ENCODE measurements at places on chromosomes 16 and 17.

DNA sequence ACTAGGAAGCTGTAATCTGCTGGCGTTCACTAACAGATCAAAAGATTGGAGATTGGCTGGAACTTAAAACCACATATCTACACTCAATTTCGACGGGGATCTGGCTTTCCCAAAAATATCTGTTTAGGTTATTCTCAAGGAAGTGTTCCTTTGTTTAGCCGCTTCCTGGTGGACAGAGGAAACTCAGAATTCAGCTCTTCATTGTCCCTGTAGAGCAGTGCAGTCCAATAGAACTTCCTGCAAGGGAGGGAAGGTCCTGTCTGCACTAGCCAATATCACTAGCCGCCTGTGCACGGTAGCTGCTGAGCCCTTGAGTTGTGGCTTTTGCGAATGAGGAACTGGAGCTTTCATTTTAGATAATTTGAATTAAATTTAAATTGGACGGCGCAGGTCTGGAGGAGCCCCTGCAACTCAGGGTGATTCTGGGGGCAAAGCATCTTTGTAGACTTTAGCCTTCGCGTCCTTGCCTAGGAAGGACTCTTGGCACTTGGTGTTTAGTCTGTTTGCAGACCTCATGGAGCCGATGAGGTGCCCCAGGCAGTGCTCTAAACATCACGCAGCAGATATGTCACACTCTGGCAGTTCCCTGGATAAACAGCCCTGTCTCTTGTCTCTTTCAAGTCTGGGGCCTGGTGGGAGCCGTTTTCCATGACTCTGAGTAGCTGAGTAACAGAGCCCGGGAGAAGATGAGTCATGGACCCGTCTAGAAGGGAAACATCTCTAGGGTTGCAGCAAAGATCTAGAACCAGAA, 122.2 kb downstream of the CCDC182 start:
- DNase-seq, result no peak

DNA sequence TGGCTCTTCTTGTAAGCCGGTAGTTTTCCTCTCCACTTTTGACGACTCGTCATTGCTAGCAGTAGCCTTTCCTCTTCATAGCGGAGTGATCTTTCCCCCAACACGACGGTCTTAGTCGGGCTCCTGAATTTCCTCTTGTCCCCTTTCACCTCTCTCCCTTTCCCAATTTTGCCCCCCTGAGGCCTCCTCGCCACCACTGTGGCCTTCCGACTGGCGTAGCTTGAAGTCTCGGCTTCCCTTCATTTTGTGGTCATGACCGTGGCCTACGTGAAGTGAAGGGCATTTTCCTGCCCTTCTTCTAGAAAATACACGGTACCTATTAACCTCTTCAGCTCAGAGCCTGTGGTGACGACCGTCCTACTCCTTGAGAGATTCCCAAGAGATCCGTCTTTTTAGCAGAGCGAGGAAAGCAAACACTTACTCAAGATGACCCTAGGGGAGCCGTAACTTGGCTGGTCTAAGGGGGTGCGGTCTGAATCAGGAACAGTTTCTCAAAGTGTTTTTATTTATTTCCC, 787 bp downstream of the PRKAR1A start:
- no peak for DNase-seq

DNA sequence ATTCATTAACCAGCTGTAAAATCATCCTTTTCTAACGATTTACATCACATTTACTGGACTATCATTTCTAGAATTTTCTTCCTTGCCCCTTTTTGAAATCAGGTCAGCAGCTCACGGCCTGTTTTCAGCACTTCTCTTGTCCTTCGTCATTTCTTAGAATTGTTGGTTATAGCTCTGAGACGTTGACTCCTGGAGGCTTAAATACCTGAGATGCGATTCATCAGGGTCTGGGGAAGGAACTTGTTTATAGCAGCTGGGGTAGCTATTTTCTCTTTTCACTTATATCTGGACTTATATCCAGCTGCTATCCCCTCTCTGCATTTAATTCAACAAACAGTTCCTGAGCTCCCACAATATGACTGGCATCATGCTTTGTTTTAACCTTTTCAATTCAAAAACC, 338.7 kb upstream of the TNRC6C start:
- no peak for DNase-seq

DNA sequence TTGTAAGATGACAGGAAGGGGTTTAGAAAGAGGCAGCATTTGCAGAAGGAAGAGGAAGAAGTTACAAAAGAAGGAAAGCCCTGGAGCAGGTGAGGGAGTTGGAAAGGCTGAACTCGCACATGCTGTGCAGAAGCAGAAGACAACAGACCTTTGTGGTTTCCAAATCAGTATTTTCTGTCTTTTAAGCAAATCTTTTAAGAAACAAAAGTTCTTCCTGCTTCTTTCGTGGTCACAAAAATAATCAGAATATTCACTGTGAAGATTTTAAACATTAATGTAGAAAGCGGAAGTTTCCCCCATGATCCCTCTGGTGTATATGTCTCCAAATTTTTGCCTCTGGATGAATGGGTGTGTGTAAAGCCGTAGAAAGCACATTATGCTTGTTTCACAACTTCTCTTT, 25.8 kb downstream of the ZNRF1 start:
- DNase-seq, result no peak

GRCh38 chr17:70863436-70864248, 694.3 kb downstream of the KCNJ2 start:
- DNase-seq, result no peak

DNA sequence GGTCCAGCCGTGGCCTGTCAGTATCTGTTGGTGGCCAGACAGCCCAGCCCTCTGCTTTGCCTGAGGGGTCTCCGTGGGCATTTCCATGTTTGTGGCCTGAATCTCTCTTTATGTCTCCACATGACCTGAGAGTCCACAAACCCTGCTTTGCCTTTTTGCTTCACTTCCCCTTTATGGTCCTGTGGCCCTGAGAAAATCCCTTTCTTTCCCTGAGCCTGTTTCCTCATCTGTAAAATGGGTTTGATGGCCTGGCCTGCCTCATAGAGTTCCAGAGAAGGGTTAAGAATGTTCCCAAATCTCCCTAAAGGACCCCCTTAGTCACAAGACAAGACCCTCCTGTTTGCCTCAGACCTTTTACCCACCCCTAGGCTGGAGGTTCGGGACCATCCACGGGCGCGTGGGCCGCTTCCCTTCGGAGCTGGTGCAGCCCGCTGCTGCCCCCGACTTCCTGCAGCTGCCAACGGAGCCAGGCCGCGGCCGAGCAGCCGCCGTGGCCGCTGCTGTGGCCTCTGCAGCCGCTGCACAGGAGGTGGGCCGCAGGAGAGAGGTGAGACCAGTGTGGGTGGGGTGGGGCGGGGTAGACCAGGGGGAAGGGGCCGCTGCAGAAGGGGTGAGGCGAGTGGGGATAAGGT, 26.2 kb upstream of the ALKBH5 start:
- DNase-seq, result no peak

DNA sequence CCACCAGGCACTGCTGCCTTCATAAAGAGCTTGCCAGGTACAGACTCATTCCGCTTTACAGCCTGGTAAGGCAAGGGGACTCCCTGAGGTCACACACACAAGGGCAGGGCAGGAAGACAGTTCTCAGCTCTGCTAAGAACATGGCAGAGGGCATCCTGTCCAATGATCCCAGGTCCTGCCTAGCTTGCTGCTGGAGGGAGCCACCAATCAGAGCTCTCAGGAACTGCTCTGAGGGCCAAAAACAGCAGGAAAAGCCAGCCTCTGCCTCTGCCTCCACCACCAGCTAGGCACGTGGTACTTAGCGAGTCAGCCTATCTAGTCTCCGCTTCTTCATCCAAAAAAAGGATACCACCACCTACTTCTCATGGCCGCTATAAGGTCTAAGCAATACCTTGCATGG, 66.1 kb downstream of the GTF3C1 start:
- no peak for DNase-seq

GRCh38 chr17:57858838-57859237, 9.0 kb upstream of the MRPS23 start:
- no peak for DNase-seq

- no peak for DNase-seq
Observed at GRCh38 chr16:66551788-66552285, 539 bp upstream of the CKLF start.

- DNase-seq, result no peak
Observed at GRCh38 chr17:78769196-78769773, 12.8 kb downstream of the CYTH1 start.

DNA sequence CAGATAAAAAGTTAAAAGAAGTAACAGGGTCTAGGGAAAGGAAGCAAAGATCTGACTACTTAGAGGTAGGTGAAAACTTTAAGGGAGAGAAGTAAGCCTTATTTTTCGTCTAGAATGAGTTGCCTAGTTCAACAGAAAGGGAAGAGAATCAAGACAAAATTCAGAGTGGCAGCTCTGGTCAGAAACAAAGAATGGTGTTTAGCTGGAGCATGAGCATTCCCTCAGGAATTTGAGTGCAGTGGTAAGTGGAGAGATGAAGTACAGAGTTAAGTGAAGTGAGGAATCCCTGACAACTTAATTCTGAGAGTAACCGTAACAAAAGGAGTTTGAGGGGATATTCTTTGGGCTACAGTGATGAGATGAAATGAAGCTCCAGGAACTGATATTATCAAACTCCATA, 11.5 kb downstream of the SMG6 start:
- no peak for DNase-seq
